ENCODE measurements at places on chromosomes 6 and 20. TPM values are rescaled to one million over a fixed set of nuclear protein-coding genes. Genes with fewer than 3 reads are reported as not detected.

Gene ADTRP
- total RNA-seq = not detected

- H3K36me3 ChIP-seq = no peaks in the 10 kb centered on the region
- H3K4me1 ChIP-seq = peaks cover 25% of the 10 kb centered on the region
- DNase-seq = no peak
- H3K27me3 ChIP-seq = peaks cover 4% of the 10 kb centered on the region
Observed at GRCh38 chr20:63291811-63292210, 1.2 kb upstream of the COL20A1 start.

- no peak for DNase-seq
- no peak overlapping the region for H3K4me3 ChIP-seq
- no peak overlapping the region for H3K27ac ChIP-seq
- H3K36me3 ChIP-seq = no peaks in the 10 kb centered on the region
- H3K27me3 ChIP-seq = peaks cover 10% of the 10 kb centered on the region
Observed at GRCh38 chr6:1190366-1190765, 121.5 kb upstream of the FOXQ1 start.

- no peak for DNase-seq
- H3K27ac ChIP-seq = no peak overlapping the region
- H3K4me1 ChIP-seq = peaks cover 13% of the 10 kb centered on the region
- no peaks in the 10 kb centered on the region for H3K36me3 ChIP-seq
- no peaks in the 10 kb centered on the region for H3K27me3 ChIP-seq
Observed at GRCh38 chr6:55713436-55713835, 134.4 kb upstream of the HMGCLL1 start.

Gene HDGFL1
- not detected for total RNA-seq

DNA sequence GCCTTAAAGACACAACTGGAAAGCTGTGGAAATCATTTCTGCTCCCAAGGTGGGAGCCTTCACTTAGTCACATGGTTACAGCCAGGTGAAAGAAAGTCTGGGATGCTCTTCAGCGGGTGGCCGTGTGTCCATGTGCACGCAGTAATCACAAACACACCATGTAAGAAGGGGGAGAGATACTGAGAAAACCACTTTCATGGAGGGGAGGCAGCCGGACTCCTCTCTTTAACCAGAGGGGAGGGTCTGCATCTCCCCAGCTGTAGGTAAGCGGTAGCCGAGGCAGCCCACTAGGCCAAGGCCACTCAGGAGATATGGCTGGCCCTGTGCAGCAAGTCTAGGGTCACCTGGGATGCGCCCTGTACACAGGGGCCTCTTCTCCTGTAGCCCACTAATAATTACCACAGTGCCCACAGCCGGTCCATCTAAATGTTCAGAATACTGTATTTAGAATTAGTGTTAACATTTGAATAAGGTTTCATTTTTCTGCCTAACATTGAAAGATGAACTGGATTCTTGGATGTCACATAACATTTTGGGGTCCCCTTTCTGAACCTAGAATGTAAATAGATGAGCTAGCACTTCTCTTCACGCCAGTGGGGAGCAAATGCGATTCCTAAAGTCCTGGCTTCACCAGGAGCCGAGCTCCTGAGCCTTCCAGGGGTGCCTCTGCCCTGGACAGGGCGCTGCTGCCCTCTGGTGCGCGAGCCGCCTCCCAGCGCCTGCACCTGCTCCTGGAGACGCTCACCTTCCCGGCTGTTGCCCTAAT is 15.9 kb downstream of the GPR31 start:
- no peak overlapping the region for H3K4me3 ChIP-seq
- peaks cover 18% of the 10 kb centered on the region for H3K27me3 ChIP-seq
- H3K27ac ChIP-seq = no peak overlapping the region
- peaks cover 15% of the 10 kb centered on the region for H3K4me1 ChIP-seq
- H3K36me3 ChIP-seq = no peaks in the 10 kb centered on the region

GRCh38 chr20:8616792-8617191 is 452.1 kb upstream of the PLCB4 start:
- H3K4me3 ChIP-seq = no peak overlapping the region
- peaks cover 10% of the 10 kb centered on the region for H3K4me1 ChIP-seq
- H3K27me3 ChIP-seq = no peaks in the 10 kb centered on the region

DNA sequence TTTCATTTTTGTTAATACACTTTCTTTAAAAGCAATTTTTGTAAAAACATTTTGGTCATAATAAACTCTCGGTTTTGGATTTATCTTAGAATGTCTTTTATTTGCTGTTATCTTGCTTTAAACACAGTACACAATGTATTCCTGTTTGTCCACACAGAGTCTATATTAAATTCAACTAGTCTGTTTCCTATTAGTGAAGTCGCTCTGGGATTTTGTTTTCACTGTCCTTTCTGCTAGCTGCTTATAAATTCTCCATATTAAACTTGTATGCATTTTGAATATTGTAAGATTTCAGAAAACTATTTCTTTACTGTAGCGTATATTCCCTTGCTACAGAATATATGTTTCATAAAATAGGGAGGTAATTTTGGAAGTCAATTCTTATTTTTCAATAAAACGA is 630.2 kb downstream of the HDGFL1 start:
- H3K4me3 ChIP-seq = no peak overlapping the region
- no peak overlapping the region for H3K27ac ChIP-seq
- H3K27me3 ChIP-seq = no peaks in the 10 kb centered on the region

DNA sequence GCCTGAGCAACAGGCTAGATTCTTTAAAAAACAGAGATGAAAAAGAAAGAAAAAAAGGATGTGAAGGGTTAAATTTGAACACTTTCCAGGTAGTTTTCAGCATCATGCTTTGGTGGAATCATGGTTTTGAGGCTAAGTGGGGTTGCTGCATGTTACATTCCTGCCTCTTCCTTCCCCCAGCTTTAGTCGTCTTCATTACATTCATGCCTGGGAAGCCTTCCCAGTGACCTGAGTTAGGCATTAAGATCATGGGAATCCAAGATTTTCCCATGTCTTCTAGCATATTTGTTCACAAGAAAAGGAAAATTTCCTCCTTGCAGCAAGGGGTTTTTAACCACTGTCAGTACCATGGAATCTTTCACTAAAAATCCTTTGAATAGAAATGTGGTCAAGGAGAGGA is 12.0 kb downstream of the TPX2 start:
- peaks cover 15% of the 10 kb centered on the region for H3K4me1 ChIP-seq
- H3K4me3 ChIP-seq = no peak overlapping the region
- H3K27ac ChIP-seq = no peak overlapping the region
- no peaks in the 10 kb centered on the region for H3K27me3 ChIP-seq
- DNase-seq = no peak

DNA sequence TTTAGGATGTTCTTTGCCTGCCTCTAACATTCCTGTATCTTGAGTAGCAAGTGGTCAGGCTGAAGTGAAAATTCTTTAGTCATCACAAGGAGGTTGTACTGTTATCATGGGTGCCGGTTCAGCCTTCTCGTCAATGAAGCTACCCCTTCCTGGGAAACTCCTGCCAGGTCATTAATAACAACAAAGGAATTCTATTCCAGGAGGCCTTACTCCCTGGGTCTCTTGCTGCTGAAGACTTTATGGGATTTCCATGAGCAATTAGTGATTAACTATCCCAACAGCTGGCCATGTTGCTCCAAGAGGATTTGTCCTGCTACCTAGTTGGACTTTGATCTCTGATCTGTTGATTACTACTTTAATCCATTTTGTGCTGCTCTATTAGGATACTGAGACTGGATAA is 62.7 kb upstream of the ELOVL5 start:
- H3K27ac ChIP-seq = no peak overlapping the region
- H3K36me3 ChIP-seq = no peaks in the 10 kb centered on the region
- no peaks in the 10 kb centered on the region for H3K4me1 ChIP-seq
- DNase-seq = no peak
- no peaks in the 10 kb centered on the region for H3K27me3 ChIP-seq

Gene HLA-F
- total RNA-seq = 0.98 TPM

Gene GPR63
- 6.0 TPM for total RNA-seq

- no peak for DNase-seq
- H3K27me3 ChIP-seq = no peaks in the 10 kb centered on the region
- no peak overlapping the region for H3K4me3 ChIP-seq
- H3K36me3 ChIP-seq = peaks cover 3% of the 10 kb centered on the region
- H3K4me1 ChIP-seq = no peaks in the 10 kb centered on the region
Observed at GRCh38 chr20:14643146-14643545, 305.7 kb upstream of the FLRT3 start.

DNA sequence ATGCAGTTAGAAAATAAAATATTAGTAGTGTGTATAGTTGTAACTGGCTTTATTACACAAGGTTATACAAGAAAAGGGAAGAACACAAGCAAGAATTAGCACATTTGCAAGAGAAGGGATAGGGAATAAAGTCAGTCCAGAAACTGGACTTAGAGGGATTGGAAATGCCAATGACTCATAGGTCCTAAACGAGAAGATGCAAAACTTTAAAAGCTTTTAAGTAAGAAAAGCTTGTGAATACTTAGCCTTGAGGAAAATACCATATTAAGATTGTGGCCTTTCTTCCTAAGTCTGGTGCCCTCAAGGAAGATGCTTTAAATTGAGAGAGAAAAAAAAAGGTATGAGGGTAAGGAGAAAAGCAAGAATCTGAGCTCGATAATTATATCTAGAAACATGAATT is 102.3 kb upstream of the MCHR2 start:
- no peak for DNase-seq
- no peak overlapping the region for H3K27ac ChIP-seq
- no peaks in the 10 kb centered on the region for H3K27me3 ChIP-seq
- no peaks in the 10 kb centered on the region for H3K4me1 ChIP-seq
- H3K36me3 ChIP-seq = no peaks in the 10 kb centered on the region

DNA sequence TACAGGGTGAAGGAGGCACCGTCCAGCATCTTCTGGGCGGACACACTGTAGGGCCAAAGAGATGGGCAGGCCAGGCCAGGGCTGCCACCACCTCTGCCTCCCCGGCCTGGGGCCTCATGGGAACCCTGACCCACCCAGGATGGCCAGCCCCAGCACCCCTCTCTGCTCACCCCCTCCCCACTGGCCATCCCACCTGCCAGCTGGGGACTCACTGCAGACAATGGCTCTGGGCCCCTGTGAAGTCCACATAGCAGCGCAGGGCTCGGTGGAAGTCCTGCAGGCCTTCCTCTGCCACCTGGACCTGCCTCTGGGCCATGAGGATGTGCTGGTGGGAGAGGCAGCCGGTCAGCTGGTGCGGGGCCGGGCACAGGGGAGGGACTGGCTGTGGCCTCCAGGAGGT is 3.6 kb upstream of the C20orf144 start:
- no peak for DNase-seq
- H3K4me1 ChIP-seq = peaks cover 12% of the 10 kb centered on the region
- H3K27ac ChIP-seq = no peak overlapping the region
- H3K4me3 ChIP-seq = peak overlapping the region; percentile 65
- H3K36me3 ChIP-seq = peaks cover 3% of the 10 kb centered on the region

DNA sequence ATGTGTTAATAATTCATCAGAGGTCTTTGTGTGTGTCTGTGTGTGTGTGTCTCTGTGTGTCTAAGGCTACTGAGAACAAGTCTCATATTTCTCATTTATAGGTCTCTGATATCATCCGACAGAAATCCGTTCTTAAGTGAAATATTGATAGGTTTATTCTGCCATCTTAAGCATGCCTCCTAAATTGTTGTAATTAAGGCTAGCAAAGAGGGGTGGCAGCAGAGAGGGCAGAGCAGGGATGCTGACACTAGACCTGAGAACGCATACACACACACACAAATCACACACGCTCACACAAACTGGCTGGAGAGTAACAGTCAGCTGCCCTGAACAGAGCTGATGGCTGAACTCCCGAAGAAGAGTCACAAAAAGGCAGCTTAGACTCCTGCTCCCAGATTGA is 84.9 kb upstream of the LRFN2 start:
- H3K4me1 ChIP-seq = no peaks in the 10 kb centered on the region
- H3K36me3 ChIP-seq = no peaks in the 10 kb centered on the region
- DNase-seq = no peak
- no peak overlapping the region for H3K27ac ChIP-seq
- H3K27me3 ChIP-seq = no peaks in the 10 kb centered on the region

- DNase-seq = no peak
- H3K36me3 ChIP-seq = no peaks in the 10 kb centered on the region
- peak overlapping the region; percentile 70 for H3K27ac ChIP-seq
- no peak overlapping the region for H3K4me3 ChIP-seq
Observed at GRCh38 chr6:39292637-39293036, 21.6 kb downstream of the KCNK17 start.

DNA sequence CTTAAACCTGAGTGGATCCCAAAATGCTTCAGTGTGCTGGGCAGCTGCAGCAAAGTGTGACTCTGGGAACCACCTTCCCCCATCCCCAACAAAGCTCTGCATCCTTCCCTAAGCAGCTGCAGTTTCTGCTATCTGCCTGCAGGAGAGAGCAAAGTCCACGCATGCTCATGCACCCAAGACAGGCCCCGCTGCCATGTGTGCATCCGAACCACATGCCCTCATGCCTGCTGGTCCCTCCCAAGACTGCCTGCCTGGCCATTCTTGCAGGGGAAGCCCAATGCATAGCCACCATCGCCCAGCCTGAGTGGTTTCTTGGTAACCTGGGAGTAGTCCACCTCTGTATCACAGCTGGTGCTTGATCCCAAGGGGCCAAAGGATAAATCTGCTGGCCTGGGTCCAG is 94.3 kb upstream of the OLIG3 start:
- H3K4me3 ChIP-seq = no peak overlapping the region
- H3K27ac ChIP-seq = no peak overlapping the region

- H3K36me3 ChIP-seq = peaks cover 2% of the 10 kb centered on the region
- H3K27me3 ChIP-seq = no peaks in the 10 kb centered on the region
- DNase-seq = no peak
Observed at GRCh38 chr6:151437401-151437800, 14.5 kb downstream of the RMND1 start.

Gene MRPS26
- total RNA-seq = 77.9 TPM

- H3K27ac ChIP-seq = no peak overlapping the region
- H3K27me3 ChIP-seq = peaks cover 21% of the 10 kb centered on the region
- no peak for DNase-seq
- H3K4me1 ChIP-seq = no peaks in the 10 kb centered on the region
- H3K36me3 ChIP-seq = no peaks in the 10 kb centered on the region
Observed at GRCh38 chr6:159564456-159564855, 128.6 kb downstream of the SOD2 start.

- H3K4me1 ChIP-seq = no peaks in the 10 kb centered on the region
- DNase-seq = no peak
- H3K4me3 ChIP-seq = no peak overlapping the region
- H3K36me3 ChIP-seq = peaks cover 21% of the 10 kb centered on the region
- no peaks in the 10 kb centered on the region for H3K27me3 ChIP-seq
Observed at GRCh38 chr6:157314705-157315321, 8.5 kb downstream of the TMEM242 start.

GRCh38 chr6:38877721-38878120 is 162.6 kb downstream of the DNAH8 start:
- H3K27ac ChIP-seq = no peak overlapping the region
- no peaks in the 10 kb centered on the region for H3K27me3 ChIP-seq
- H3K36me3 ChIP-seq = no peaks in the 10 kb centered on the region
- DNase-seq = no peak
- H3K4me3 ChIP-seq = no peak overlapping the region
- H3K4me1 ChIP-seq = no peaks in the 10 kb centered on the region
